Fibroblast of skin of right biceps (primary cell): ENCODE measurements at places on chromosomes 5 and 9.

GRCh38 chr9:14652729-14653377, 40.4 kb downstream of the ZDHHC21 start:
- DNase-seq = peak; percentile 3

- no peak for DNase-seq
Observed at GRCh38 chr5:57410374-57411320, 72.0 kb downstream of the ACTBL2 start.

DNA sequence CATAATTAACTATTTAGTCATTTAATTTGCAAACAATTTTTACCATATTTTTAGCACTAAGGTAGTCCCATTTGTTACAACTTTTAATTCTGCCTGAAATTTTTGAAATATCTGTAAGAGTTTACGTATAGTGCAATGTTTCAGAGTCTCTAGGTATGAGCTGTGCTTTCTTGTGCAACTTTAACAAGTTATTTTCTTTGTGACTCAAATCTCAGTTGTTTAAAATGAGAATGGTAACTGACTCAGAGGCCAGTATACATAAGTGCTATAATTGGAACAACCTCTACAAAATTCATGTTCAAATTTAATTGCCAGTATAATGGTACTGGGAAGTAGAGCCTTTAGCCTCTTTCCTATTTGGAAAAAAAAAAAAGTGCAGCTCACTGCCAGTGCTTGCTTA, 14.2 kb upstream of the ZNF883 start:
- DNase-seq = no peak

- DNase-seq = peak; percentile 59
Observed at GRCh38 chr5:113201715-113202114, 225.1 kb downstream of the DCP2 start.

DNA sequence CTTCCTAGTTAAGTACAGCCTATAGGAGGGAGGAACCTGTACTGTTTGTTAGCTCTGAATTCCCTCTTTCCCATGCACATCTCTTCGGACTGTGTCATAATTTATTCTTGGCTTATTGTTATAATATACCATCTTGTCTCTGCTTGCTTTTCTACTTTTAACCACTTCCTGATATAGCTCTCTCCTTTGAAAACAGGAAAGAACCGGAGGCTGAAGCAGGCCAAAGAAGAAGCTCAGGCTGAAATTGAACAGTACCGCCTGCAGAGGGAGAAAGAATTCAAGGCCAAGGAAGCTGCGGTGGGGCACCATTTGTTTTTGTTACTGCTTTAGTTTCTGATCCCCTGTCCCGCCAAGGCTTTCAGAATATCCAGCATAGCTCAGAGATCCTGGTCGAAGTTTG, 4.8 kb downstream of the ATP6V1G1 start:
- peak; percentile 26 for DNase-seq

GRCh38 chr5:72231991-72232703, 87.9 kb downstream of the MRPS27 start:
- no peak for DNase-seq

GRCh38 chr5:138874241-138874640, 894 bp downstream of the LRRTM2 start:
- DNase-seq = peak; percentile 41

DNA sequence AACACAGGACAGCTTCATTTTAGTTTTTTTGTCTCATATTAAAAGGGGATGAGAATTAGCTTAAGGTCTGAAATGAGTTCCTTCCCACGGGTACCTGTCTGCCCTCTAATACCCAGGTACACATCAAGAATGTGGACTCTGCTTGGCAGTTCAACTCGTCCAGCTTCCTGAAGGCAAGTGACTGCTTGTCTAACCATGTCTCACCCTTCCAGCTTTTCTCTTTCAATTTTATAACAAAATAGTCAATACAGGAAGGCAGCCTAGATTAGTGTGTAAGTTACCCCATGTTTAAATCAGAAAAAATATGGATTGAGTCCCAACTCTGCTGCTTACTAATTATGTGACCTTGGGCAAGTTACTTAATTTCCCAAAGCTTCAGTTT, 50.5 kb upstream of the C5orf46 start:
- DNase-seq = no peak

- no peak for DNase-seq
Observed at GRCh38 chr5:148699028-148699427, 44.7 kb upstream of the HTR4 start.

DNA sequence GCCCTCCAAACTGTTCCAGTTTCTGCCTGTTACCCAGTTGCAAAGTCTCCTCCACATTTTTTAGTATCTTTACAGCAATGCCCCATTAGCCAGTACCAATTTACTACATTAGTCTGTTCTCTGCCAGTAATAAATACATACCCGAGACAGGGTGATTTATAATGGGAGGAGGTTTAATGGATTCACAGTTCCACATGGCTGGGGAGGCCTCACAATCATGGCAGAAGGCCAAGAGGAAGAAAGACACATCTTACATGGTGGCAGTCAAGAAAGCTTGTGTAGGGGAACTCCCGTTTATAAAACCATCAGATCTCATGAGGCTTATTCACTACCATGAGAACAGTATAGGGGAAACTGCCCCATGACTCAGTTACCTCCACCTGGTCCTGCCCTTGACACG, 600.7 kb upstream of the CDH6 start:
- DNase-seq = no peak

DNA sequence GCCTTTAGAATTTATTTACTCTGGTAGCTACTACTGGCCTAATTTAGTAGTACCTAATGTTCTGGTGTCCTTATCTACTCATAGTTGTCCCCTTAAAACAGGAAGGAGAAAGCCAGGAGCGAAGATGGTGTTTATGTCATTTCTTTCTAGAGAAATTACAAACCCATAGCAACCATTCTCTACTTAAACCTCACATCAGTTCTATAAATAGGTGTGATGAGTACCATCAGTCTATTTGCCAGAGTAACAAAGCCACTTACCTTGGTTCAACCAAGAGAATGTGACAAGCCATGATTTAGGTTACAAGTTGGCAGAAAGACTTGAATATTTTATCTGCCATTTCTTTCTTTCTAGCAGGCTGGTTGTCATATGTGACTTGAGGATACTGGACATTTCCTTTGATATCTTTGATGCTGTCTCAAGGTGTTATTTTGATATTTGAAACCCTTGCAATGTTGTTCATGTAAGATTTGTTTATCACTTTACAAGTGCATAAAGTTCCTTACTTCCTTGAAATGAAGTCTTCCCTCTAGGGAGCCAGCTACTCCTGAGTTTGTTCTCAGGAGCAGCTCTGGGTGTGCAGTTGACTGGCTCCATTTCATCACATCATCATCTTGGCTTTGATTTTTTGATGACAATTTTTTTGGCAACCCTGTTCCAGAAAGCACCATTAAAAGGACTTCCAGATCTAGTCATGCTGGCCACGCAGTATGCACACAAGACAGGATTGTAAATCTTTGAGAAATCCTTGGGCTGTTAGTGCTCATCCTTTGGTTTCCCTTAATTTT, 286.8 kb downstream of the ARHGAP26 start:
- no peak for DNase-seq

- no peak for DNase-seq
Observed at GRCh38 chr9:95978106-95978505, 102.6 kb downstream of the ERCC6L2 start.

DNA sequence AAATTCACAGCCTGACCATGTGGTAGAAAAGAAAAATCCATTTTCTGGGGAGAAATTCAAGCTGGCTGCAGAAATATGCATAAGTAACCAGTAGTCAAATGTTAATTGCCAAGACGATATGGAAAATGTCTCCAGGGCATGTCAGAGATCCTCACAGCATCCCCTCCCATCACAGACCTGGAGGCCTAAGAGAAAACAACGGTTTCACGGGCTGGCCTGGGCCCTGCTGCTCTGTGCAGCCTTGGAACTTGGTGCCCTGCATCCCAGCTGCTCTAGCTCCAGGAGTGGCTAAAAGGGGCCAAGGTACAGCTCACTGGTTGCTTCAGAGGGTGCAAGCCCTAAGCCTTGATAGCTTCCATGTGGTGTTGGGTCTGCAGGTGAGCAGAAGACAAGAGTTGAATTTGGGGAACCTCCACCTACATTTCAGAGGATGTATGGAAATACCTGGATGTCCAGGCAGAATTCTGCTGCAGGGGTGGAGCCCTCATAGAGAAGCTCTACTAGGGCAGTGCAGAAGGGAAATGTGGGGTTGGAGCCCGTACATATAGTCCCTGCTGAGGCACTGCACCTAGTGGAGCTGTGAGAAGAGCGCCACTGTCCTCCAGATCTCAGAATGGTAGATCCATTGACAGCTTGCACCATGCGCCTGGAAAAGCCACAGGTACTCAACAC, 49.7 kb downstream of the PTBP3 start:
- DNase-seq = no peak

- peak; percentile 14 for DNase-seq
Observed at GRCh38 chr5:111685969-111686368, 71.0 kb downstream of the NREP start.

DNA sequence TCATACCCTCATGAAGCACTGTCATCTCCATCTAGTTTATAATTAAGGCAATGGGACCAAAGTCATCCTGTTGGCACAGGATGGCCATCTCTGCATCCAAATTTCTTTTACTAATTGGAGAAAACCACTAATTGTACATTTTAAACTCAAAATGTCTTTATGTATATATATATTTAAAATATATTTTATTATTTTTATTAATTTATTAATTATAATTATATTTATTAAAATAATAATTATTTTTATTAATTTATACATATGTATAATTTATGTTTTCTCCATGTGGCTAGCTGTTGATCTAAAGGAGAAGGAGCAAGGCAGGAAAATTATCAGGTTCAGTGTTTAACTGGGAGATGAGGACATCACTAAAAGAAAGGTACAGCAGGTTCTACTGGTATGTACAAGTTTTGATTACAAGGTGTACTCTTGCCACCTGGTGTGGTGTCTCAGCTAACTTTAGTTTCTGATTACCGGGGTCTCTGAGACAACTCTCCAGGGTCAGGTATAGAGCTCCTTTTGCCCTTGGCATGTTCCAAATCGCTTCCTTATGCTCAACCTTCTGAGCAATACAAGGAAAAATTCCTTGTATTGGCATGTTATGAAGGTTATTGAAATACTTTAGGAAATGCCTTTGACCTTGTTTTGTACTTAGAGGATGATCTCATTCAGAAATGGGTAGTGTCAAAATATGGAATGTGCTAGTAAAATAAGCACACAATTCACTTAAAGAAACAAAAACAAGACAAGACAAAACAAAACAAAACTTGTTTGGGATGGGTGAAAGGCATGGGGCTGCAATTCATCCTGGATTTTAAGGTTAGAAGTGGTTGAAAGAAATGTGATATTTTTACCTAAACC, 79.6 kb downstream of the GHR start:
- no peak for DNase-seq

DNA sequence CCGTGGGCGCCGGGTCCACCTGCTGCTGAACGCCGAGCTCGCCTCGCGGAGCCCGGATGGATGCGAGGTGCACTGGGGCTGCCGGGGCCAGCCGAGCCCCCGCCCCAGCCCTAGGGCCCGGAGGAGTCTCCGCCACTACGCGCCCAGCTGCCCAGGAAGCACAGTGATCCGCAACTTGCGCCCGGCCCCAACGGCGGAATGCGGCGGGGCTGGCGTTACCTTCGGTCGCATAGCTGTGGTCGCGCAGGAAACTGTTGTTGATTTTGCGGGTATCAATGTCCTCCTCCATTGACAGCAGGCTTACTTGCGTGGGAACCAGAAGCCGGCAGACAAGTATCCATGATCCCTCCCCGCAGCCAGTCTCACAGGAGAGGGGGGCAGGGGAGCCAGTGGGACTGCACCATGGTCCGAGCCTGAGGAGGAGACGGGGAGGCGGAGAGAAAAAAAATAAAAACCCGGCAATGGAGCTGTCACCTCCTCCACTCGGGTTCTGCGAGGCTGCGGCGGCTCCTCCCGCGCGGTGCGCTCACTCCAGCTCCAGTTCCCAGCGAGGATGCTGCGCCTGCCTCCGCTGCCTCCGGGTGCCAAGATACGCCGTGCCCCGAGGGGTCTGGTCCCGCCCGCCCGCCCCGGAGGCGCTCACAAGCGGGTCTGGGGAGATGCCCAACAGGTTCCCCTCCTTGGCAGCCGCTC, 628 bp downstream of the PPP2R2B start:
- peak; percentile 5 for DNase-seq

- DNase-seq = peak; percentile 28
Observed at GRCh38 chr9:68515326-68516017, 25.2 kb downstream of the TMEM252 start.

DNA sequence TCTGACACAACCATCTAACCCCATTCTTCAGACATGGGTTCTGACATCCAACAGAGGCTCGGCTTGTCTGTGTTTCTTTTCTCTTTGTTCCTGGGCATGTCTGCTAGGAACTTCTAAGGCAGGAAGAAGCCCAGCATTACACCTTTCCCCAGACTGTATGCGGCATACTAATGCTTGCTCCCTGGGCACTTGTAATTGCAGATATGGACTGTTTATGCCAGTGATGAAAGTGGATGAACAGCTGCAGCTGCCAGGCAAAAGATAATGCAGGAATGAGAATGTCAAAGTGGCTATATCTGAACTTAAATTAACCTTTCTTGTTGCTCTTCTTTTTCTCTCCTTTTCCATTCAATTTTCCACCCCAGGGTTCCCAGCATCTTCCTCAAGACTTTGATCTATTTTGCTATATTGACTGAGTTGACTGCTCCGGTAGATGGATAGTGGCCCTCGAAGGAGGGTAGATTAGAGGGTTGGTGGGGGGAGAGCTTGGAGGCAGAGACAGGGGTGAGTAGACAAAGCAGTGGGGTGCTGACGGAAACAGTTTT, 344.4 kb downstream of the MAN2A1 start:
- no peak for DNase-seq

DNA sequence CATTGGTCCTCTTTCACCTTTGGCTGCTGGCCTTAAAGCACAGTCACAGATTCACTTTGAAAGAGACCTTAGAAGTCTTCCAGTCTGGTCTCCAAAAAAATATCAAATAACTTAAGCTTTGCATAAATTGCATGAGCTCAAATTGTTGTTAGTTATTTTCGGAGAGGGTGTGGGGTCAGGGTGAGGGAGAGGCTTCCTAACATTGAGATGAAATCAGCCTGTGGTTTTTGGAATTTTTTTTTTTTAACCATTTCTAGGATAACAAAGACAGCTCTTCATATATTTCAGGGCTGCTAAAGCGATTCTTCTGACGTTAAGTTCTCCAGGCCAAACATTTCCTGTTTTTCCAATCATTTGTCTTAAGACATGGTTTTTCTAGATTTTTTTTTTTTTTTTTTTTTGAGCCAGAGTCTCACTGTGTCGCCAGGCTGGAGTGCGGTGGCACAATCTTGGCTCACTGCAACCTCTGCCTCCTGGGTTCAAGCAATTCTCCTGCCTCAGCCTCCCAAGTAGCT, 4.5 kb downstream of the OCLN start:
- DNase-seq = no peak

GRCh38 chr9:70830618-70831017, 290.8 kb downstream of the TRPM3 start:
- no peak for DNase-seq
